Naive thymus-derived CD8-positive, alpha-beta T cell (primary cell): ENCODE measurements at places on chromosomes 1 and 21. TPM values are rescaled to one million over a fixed set of nuclear protein-coding genes. Genes with fewer than 3 reads are reported as not detected.

Gene AMPD1
- total RNA-seq: not detected

Gene PKLR
- not detected for total RNA-seq

Gene KRTAP10-3
- total RNA-seq: not detected

Gene RIMS3
- total RNA-seq: 2.0 TPM

Gene NTNG1
- not detected for total RNA-seq

Gene BMP8A
- not detected for total RNA-seq

Gene LGR6
- 0.25 TPM for total RNA-seq

Gene SH2D5
- total RNA-seq: not detected
